Activated CD8-positive, alpha-beta memory T cell treated with anti-CD3 and anti-CD28 coated beads, Interleukin-2, amount 50 U/mL, for 4 hours (primary cell): ENCODE measurements at places on chromosomes 6 and 20.
A peak's percentile ranks its signal among the peaks of the same experiment; 100 is the strongest.

DNA sequence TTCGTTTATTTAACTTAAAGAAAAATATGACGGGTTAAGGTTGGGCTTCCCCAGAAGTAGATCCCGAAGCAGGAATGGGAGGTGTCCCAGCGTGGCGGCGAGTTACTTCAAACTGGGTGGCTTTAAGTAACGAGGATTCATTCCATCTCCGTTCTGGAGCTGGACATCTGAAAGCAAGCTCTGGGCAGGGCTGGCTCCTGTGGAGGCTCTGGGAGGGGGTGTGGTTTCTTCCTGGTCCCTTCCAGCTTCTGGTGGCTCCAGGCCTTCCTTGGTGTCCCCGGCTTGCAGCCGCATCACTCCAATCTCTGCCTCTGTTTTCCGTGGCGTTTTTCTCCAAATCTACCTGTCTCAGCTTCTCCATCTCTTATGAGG lies 47.3 kb upstream of the BHLHE23 start:
- DNase-seq, result no peak

DNA sequence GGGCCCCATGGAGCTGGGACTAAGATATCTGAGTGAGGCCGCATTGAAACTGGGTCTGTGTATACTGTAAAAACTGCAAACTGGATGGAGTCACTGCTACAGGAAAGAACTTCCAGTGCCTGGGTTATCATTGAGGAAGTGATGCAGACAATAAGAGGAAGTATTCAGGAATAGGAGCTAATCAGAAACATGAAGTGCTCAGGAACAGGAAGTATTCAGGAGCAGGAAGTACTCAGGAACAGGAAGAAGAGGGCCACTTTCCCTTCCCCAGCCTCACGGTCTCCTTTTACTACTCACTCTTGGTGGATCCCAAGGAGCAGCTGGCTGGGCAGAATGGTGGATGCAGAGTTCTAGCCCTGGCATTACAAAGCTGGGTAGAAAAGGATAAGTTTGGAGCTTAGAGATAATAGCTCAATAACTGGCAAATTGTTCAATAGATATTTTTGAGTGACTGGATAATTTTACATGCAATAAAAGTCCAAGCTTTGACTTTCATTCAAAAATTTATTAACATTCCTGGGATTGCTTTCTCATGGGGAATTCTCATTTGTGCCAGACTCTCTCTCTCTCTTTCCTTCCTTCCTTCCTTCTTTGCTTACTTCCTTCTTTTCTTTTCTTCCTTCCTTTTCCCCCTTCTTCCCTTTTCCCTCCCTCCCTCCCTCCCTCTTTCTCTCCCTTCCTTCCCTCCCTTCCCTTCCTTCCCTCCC lies 82.2 kb upstream of the PAX1 start:
- no peak for DNase-seq

DNA sequence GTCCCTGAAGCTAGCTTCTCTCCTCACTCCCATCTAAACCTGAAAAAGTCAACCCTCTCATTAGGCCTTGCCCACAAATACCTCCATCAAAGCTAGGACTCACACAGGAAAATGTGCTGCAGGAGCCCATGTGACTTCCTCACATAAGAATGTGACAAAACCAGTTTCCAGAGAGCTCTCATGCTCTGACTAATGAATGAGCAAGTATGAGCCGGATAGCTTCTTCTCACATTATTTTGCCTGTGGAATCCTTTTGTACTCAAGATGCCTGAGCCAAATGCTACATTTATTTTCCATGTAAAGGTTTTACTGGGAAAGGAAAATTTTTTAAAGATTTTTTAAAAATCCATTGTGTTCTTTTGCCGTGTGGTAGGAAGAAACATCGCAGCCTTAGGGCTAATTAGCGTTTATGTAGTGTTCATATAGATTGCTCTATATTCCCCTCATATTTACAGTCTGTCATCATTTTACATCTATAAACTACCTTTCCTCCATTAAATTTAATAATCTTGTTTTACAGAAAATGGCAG lies 68.6 kb upstream of the CCN6 start:
- DNase-seq, result peak; percentile 38

GRCh38 chr20:43901296-43901695 lies 13.4 kb upstream of the TOX2 start:
- no peak for DNase-seq

GRCh38 chr6:42099340-42100028 lies 42.9 kb downstream of the C6orf132 start:
- DNase-seq, result no peak
